Activated naive CD8-positive, alpha-beta T cell treated with anti-CD3 and anti-CD28 coated beads, Interleukin-2, amount 50 U/mL, for 24 hours (primary cell): ENCODE measurements at places on chromosomes 4 and X.

DNA sequence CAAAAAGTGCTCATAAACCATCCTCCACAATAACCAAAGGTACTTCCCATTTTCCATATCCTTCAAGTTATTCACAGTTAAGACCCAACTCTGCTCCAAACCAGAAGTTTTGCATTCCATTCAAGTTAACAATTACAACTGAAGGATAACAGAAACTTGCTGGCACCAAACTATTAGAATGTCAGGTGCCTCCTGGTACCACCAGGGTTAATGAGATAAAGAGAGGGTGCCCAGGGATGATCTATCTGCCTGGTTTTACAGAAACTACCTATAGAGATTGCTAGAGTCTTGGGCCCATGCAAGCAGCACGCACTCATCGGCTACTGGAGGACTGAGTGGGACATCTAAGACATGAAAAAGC is 114.6 kb downstream of the RBM47 start:
- no peak for DNase-seq

- no peak for DNase-seq
These were observed 330.7 kb upstream of the RASGEF1B start for GRCh38 chr4:81802285-81802846.

- no peak for DNase-seq
These were observed 61.5 kb downstream of the TIGD2 start for GRCh38 chr4:89172865-89173264.

DNA sequence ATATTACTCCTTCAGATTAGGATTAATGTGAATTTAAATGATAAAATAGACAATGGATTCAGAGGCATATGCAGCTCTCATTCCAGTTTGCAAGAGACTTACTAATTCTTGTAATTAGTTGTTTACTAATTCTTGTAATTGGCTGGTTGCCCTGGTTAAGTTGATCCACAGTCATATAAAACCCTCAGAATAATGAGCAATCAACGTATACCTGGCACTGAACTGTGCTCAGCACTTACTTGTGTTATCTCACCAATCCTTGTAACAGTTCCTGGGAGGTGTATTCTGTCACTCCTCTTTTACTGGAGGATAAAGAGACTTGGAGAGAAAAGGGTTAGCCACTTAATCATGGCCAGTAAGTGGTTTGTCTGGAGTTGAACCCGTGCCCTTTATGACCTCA is 10.5 kb downstream of the HERC5 start:
- no peak for DNase-seq

DNA sequence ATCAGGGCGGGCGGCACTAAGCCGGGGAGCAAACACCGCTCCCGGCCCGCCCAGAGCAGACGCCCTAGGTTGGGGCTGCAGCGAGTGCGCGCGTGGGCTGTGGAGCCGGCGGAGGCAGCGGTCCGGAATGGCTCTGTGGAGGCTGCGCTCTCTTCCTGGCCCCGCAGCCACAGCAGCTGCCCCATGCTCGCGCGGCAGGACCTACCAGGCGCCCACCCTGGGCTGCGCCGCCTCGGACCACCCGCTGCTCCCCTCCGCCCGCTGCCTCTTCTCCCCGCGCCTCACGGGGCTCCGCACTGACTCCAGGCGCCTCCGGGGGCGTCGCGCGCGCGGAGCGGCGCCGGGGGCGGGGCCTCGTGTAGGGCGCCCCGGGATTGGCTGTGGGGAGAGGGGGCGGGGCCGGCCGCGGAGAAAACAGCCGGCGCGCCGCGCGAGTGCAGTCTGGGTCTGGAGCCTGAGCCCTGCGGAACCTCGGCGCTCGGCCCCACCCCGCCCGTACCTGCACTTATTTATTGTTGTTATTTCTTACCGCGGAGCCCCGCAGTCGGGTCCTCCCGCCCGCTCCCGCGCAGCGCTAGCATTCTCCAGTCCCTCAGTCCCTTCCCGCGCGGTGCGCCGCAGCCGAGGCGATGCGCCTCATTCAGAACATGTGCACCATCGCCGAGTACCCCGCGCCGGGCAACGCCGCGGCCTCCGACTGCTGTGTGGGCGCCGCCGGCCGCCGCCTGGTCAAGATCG is at the start of gene RASL11B:
Gene RASL11B (plus strand): TSS at position 439 of the 738 bp plus-strand sequence. CDS start 191 bp downstream, at position 630.
- DNase-seq, result peak; percentile 85

DNA sequence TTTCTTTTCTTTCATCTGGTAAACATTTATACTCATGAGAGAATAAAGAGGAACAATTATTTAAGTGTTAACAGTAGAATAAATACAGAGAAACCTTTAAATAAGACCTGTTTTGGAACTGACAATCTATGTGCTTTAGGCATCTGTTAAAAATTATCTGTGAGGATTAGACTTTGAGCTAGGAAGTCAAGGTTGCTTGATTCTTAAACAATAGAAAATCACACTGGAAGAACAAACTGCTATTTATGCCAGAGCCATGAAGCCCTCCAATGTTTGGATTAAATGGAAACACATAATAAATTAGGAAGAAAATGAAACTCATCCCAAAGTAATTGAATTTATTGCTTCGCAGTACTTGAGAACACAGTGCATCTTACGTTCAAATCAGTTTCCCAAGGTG is 207.2 kb upstream of the NPY2R start:
- DNase-seq, result no peak

GRCh38 chr4:112956484-112956896 is 93.0 kb upstream of the ANK2 start:
- DNase-seq, result no peak
